ENCODE measurements at places on chromosomes 16 and 17. TPM values are rescaled to one million over a fixed set of nuclear protein-coding genes. Genes with fewer than 3 reads are reported as not detected.
A peak's percentile ranks its signal among the peaks of the same experiment; 100 is the strongest.

PRSS53 gene
- total RNA-seq = 4.4 TPM

TP53TG3B gene
- not detected for total RNA-seq

DNA sequence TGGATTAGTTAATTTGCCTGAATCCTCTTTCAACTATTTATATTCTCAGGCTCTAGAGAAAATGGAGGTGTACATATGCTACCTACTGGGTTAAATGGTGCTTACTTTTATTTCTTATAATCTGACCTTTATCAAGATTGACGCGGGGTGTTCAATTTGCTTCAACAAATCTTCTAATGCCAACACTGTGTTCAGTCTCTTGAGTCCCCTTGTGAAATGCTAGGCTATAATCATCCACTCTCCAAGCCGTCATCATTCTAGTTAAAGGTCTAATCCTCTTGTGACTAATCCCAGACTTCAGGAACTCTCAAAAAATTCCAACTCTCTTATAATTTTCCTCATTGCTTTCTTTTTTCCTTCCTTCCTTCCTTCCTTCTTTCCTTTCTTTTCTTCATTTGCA is 1396.2 kb downstream of the CDH8 start:
- no peak for ATAC-seq

DNA sequence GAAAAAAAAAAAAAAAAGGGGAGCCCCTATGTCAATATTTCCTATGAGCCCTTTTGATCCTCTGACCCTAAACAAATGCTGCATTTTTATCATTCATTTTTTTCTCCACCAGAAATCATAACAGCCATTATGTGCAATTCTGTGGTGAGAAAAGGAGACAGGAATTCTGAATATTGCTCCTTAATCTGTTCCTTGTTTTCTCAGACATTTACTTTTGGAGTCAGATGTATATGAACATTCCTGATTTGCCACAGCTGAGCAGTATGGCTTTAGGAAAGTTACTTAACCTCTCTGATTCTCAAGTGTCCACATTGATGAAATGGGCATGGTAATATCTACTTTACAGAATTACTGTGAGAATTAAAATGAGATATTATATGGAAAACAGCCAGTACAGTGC is 144.4 kb downstream of the SKAP1 start:
- ATAC-seq = no peak

DNA sequence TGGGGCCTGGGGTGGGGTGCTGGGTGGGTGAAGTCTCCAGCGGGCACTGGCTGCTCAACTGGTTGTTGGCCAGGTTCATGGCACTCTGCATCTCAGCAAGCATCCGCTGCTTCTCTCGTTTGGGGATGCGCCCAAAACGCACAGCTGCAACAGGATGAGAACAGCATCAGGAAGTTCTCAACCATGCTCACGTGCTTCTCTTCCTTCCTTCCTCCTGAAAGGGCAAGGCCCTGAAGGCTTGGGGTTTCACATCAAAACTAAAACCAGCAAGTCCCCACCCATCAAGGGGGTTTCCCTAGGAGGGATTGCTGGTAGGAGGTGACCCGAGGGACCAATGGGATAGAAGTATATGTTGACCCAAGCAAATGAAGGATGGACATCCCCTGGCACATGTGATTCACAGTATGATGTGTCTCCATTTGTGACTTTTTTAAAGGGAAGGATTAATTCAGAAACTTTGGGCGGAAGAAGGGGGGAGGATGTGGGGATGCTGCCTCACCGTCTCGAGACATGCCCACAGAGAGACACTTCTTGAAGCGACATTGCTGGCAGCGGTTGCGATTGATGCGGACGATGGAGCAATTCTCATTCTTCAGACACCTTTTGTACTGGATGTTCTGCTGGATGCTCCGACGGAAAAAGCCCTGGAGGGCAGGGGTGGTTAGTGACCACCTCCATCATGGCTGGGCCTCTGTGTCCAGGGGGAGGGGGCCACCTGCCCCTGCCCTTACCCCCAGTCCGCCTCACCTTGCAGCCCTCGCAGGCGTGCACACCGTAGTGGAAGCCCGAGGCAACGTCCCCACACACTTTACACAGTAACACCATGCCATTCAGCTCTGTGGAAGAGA is 4.2 kb downstream of the NR1D1 start:
- no peak for ATAC-seq

GRCh38 chr16:81658373-81658772 is 120.7 kb upstream of the PLCG2 start:
- no peak for ATAC-seq

GRCh38 chr17:57109393-57110151 is 24.5 kb downstream of the AKAP1 start:
- peak; percentile 51 for ATAC-seq

DNA sequence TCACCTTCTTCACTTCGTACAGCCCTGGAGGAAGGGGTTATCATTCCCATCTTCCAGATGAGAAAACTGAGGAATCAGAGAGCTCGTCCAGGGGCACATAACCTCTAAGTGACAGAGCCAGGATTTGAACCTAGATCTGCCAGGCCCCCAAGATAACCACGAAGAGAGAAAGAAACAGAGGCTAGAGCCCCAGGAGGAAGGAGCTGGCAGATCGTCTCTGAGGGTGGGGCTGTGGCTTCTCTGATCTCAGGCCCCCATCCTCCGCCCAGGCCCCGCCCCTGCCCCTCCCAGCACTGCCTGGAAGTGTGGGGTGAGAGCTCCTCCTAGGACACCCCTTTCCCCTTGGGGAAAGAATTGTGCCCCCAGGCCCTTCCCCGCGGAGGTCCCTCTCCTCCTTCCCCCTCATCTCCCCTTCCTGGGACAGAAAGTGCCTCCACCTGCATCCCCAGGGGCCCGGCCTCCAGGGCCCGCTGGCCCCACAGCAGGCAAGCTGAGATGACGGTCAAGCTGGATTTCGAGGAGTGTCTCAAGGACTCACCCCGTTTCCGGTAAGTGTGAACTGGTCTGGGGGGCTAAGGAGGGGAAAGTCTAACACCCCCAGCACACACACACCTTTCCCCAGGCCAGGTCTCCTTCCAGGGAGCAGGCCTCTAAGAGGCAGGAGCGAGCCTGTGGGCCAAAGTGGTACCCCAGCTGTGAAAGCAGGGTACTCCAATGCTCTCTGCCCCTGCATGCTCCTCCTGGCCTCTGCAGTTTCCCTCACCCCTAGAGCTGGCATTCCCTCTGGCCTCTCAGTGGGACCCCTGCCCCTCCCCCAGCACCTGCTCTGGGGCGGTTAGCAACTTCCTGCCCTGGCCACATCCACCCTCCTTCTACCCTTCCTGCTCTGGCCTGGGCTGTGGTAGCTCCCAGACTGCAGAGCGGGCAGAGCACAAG is at the start of gene ACAP1:
ACAP1 (plus strand) TSS at position 290 of the 936 bp plus-strand sequence; CDS start at position 496, 206 bp downstream.
- no peak for ATAC-seq

DNA sequence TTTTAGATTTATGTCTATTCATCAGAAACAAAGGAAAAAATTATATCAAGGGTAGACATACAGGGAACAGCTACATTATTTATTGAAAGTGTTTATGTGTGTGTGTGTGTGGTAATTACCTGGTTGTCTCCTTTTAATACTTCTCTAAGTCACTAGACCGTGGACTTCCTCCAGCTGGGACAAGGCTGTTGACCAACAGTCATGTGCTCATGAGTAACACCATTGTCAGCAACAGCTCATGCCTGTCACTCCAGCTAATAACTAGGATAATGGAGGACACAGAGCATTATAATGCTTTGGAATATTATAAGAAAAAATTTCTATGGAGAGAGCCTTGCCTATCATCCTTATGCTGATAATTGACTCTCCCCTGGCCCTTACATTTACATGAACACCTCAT is 125.3 kb upstream of the SALL1 start:
- no peak for ATAC-seq

DNA sequence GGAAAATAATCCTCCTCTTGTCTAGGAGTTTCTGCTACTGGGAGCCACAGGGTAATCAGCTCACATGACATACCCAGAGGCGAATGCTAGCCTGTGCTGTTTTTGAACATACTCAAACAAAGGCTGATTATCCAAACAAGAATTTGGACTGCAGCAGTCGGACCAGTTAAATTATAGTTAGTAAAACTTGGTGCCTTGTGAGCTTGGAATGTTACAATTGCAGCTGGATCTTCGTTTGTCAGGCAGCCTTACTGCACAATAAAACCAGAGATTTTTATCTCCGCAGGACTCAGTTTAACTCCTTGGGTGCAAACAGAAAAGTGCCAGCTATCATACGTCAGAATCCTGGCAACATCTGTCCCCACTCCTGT is 163.8 kb upstream of the TBX2 start:
- ATAC-seq = no peak

GP1BA gene
- total RNA-seq = not detected

- no peak for ATAC-seq
These were observed 28.2 kb downstream of the SLC39A11 start for GRCh38 chr17:73064084-73064938.

PRSS36 gene
- total RNA-seq = 15.3 TPM

DNA sequence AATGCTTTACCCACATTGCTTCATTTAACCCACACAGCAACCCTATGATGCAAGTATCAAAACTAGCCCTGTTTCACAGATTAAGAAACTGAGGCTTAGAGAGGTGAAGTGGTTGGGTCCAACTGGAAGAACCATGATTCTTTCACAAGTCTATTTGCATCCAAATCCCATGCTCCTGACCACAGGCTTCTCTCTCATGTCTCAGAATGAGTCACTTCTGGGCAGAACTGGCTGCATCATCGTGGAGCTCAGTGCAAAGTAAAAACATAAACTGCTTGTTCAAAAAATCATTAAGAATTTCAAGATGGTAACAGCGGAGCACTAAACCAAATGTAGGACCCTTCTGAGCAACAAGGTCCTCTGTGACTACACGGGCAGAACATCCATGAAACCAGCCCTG is 20.2 kb upstream of the CES1 start:
- no peak for ATAC-seq

ANKS4B gene
- total RNA-seq = not detected

RAPGEFL1 gene
- 5.2 TPM for total RNA-seq

GRCh38 chr17:43840814-43841213 is 6.2 kb upstream of the CD300LG start:
- no peak for ATAC-seq

USP6 gene
- total RNA-seq = 0.07 TPM

CHST5 gene
- not detected for total RNA-seq

KIFC3 gene
- 37.7 TPM for total RNA-seq

GRCh38 chr16:28261942-28262341 is 30.4 kb upstream of the SBK1 start:
- no peak for ATAC-seq

- peak; percentile 86 for ATAC-seq
These were observed 38.2 kb downstream of the KSR1 start for GRCh38 chr17:27494192-27495091.

PMP22 gene
- 261 TPM for total RNA-seq

ADAD2 gene
- total RNA-seq = 0.31 TPM

DNA sequence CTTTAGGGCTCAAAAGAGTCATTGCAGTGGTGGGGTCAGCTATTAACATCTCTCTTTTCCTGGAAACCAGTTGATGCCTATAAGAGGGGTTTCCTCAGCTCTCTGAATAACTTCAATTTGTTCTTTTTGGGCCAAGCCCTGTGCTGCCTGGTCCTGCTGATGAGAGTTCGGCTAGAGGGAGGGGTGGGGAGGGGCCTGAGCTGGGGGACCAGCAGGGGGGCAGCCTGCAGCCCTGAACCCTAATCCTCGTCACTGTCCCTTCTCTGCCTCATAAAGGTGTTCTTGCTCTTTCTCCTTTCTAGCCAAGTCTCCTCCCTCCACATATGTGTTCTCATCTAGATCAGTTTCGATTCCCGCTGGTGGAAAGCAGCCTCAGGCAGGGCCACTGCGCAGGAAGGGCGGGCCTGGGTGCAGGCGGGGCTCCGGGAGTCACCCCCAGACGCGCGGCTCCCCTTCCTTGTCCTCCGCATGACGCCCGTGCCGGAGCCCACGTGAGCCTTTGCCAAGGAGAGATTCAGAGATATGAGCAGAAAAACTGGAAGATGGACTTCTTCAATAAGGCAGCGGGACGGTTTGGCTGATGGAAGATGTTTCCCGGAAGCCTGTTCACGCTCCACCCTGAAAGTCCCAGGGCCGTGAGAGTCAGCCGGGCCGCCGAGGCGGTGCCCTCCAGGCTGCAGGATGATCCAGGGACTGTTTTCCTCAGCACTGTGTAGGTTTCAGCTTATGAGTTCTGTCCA is 15.0 kb upstream of the RHOT1 start:
- peak; percentile 95 for ATAC-seq

DNA sequence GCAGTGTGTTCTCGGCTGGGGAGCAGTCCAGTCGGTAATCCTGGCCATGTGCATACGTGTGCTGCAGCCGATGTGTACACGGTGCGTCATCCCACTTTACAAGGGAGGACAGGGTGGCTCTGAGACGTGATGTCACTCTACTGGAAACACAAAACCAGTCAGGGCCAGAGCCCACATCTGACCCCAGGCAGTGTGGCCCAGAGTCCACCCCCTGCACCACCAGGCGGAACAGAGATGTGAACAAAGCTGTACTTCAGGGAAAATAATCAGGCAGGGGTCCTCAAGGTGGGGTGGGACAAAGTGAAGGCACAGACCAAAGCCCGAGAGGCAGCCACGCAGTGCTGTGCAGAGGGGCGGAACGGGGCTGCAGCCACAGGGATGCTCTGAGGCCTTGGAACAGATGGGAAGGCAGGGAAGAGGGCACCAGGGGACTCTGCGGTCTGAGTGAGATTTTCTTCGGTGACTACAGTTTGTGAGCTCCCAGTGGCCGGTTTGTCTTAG is 181.5 kb downstream of the ZNF423 start:
- no peak for ATAC-seq

GRCh38 chr17:21061971-21062526 is 19.2 kb upstream of the USP22 start:
- no peak for ATAC-seq

GRCh38 chr17:59521465-59522126 is 43.8 kb upstream of the DHX40 start:
- ATAC-seq = peak; percentile 62

DNA sequence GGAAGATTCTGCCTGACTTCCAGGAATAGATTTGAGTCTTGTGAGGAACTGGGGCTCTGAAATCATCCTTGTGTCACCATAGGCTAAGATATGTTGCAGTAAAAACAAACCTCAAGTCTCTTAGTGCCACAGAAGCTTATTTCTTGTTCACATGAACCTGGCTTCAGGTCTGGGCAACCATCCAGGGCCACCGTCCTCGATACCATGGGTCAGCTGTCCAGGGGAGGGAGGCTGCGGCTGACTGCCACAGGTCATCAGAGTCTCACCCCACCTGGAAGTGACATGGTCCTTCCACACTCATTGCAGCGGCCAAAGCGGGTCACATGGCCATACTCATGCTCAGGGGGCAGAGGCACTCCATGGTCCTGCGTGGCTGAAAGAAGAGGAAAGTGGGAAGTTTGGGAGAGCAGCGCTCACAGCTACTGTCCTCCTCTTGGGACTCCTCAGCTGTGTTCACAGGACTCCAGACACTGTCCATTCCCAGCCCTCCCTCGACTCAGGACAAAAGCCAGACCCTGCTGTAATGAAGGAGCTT is 284.5 kb downstream of the CBLN1 start:
- ATAC-seq = no peak

- ATAC-seq = no peak
These were observed 13.3 kb upstream of the USP36 start for GRCh38 chr17:78853926-78854394.

GRCh38 chr16:58018803-58019202 is 6.8 kb upstream of the MMP15 start:
- no peak for ATAC-seq

DNA sequence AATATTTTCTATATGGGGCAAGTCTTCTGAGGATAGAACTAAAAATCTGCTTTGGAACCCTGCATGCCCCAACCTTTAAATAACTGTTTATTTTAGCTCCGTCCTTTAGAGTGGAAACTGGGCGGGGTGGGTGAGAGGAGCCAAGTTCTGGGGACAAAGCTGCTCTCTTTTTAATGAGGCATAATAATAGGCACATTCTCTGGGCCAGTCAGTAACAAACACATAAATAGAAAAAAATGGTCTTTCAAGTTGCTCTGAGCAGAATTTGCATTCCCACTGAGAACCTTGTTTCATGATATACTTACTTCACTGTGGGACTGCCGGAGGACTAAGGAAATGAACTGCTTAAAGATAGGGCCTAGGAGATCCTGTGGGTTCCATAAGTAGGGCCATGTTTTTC is 51.5 kb downstream of the KNOP1 start:
- ATAC-seq = no peak

Data from gastroesophageal sphincter (tissue), 4 donors.